Activated naive CD4-positive, alpha-beta T cell treated with Interleukin-2 at 50 U/mL for 16 hours (primary cell): ENCODE measurements at places on chromosomes 2 and 18.

- no peak for DNase-seq
Measured at GRCh38 chr2:128196026-128196425, 105.0 kb downstream of the UGGT1 start.

DNA sequence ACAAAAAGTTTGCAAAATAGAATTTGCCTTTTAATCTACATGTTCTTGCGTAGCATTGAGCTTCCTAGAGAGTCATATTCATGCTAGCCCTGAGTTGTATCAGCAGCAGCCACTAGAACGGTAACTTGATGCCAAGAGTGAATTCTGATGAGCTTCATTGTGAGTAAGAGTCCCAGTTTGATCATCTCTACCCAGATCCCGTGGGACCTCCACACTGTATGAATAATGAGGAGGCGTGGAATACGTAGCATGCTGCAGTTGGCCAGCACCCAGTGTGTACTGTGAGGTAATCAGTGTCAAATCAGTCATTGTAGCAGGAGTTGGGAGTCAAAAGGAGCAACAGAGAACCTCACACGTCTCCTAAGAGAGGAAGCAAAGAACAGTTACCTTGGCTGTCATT lies 197.9 kb downstream of the NEDD4L start:
- no peak for DNase-seq

GRCh38 chr2:149360106-149360505 lies 29.7 kb downstream of the LYPD6 start:
- no peak for DNase-seq

DNA sequence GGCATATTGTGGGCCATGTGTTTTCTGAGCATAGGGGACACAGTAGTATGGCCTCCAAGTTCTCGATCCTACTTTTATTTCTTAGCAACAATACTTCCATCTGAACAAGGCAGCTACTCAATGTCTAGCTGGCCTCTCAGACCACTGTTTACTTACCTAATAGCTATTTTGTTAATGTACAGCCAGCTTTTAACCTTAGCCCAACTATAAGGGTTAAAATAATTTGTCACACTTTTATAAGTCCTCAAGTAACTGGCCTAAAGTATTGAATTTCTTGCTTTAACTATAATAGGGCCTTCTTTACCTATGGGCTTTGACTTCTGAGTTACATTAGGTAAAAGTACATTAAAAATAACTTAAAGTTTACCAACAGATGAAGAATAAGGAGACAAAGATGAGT lies 117.4 kb downstream of the GAREM1 start:
- no peak for DNase-seq

DNA sequence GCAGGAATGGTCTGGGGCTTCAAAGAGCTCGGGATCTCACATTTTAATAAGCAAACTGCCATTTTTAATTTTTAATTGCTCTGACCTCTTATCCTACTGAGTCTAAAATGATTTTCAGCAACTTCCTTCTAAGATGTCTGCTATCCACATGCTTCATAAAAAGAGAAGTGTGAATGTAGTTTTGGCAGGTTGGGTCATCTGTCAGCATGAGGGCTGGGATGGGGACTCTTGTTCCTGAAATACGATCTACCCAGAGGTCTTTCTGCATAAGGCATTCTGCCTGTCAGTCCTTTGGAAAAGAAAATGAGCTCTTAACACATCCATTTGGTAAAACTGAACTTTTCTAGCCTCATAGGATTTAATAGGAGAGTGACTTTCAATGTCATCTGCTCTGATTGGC lies 252.8 kb upstream of the APCDD1 start:
- no peak for DNase-seq

GRCh38 chr18:199768-200167 lies 41.4 kb downstream of the USP14 start:
- no peak for DNase-seq
